CD4-positive, alpha-beta T cell treated with Interleukin-2 at 100 ng/mL for 4 hours (primary cell): ENCODE measurements at places on chromosomes 16 and 17.

DNA sequence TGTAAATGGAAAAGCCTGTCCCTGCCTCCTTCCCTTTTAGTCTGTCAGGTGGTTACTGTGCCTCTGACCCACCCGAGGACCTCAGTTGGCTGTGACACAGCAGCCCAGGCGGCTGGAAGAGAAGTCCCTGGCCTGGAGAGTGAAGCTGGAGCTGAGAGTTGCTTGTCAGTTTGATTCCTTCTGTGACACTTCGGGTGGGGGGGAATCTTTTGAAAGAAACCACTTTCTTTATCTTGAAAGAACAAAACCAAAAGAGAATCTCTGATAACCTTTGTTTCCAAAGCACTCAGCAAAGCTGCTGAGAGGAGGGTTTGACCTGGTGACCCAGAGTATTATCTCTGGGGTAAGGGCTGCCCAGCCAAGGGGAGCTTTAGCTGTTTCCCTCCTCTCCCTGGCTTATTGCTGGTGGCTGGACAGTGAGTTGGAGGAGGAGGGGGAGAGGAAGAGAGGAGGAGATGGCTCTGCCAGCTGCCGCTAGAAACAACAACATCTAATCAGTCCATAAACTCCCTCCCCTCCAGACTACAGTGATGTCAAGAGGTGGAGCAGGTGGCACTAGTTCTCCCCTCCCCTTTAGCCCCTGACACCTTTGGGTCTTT lies 34.0 kb downstream of the YPEL2 start:
- DNase-seq: peak; percentile 23

- no peak for DNase-seq
These were observed 28.6 kb downstream of the COG7 start for GRCh38 chr16:23424292-23424958.

DNA sequence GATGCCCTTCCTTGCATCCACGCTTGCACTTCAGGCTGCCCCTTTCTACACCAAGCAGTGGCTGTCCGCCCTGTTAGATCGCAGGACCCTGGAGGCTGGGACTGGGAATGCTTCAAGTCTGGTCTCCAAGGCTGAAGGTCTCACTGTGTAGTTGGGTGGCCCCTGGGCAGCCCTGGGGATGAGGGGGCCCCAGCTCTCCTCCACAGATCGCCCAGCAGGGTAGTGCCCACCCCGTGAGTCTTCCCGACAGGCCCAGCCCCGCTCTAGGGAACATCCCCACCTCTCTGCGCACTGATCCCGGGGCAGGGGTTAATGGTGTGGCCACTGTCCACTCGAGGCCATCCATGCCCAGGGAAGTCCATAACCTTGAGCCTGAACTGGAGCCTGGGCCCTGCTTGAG lies 10.3 kb downstream of the ZNF213 start:
- no peak for DNase-seq

GRCh38 chr17:48241770-48242497 lies 134.4 kb downstream of the SNX11 start:
- DNase-seq: no peak

- peak; percentile 31 for DNase-seq
These were observed 858 bp downstream of the MMD start for GRCh38 chr17:55420776-55421178.

GRCh38 chr17:27974531-27975145 lies 67.8 kb upstream of the NLK start:
- no peak for DNase-seq

GRCh38 chr17:77778636-77779489 lies 179.6 kb upstream of the TNRC6C start:
- no peak for DNase-seq

DNA sequence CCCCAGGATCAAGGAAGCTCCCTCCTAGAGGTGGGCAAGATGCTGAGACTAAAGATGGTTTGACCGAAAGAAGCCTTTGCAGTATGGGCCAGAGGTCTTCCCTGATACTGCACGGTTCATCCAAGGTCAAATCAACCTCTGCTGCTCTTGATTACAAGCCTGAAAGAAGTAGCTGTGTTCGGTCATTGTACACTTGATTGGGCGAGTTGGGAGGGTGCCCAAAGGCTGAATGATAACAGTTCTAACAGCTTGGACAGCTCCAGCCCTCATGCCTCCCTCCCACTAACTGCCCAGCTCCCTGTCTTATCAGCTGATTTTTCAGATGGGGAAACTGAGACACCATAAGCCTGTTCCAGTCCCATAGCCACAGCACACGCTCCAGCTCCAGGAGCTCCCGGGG lies 42.8 kb downstream of the ABCC12 start:
- no peak for DNase-seq

- DNase-seq: no peak
These were observed 20.8 kb upstream of the CLEC18C start for GRCh38 chr16:70152578-70153302.

DNA sequence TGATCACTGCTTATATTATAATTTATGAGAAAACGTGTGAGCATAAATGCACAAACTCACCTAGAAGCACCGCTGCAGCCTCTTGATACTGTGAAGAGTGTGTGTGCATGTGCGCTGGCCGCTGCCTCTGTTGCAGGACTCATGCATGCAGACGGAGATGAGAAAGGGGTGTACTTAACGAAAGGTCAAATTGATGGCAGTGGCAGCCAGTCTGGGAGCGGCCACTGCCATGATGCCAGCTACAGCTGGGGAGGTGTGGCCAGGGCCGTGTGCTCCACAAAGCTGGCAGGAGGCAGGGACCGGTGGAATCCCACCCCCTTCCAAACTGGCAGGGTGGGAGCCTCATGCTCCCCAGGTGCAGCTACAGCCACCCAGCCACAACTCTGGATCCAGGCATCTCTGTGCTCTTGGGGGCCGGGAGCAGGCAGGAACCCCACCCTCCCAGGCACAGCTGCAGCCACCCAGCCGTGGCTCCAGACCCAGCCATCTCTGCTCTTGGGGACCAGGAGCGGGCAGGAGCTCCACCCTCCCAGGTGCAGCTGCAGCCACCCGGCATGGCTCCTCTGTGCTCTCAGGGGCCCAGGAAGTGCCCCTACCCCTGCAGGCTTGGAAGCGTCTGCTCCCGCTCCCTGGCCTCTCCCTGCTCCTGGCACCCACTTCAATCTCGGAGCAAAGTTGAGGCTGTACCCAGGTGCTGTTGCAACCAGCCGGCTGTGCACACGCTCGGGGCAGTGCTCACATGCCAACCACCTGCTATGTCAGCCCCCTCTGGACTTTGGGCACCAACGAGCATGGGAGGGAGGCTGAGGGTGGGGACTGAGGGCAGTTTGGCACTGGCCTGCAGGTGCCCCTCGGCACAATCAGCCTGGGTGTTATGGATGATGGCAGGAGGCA lies 77.5 kb upstream of the CHMP6 start:
- no peak for DNase-seq

- no peak for DNase-seq
These were observed 49.2 kb downstream of the NOS2 start for GRCh38 chr17:27751166-27751565.

DNA sequence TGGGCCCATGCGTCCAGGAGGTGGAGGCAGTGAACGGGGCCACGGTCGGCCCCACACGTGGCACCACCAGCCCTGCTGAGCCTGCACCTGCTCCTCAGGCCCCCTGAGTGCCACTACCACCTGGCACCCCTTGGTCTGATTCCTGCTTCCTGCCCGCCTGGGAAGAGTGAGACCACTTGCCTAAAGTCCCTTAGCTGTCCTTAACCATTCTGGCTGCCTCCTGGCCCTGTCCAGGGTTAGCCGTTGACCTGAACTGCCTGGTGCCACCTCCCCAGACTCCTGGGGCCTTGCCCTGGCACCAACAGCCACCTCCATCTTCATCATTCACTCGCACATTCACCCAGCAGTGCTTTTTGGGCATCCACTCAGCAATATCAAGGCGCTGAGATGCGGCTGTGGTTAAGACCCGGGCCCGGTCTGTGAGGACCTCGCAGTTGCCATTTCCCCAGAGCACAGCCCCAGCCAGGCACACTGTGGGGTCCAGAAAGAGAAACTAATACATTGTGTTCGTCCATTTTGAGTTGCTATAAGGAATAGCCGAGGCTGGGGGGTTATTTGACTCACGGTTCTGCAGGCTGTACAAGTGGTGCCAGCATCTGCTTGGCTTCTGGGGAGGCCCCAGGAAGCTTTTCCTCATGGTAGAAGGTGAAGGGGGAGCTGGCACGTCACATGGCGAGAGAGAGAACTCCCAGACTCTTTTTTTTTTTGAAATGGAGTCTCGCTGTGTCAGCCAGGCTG lies 318.4 kb downstream of the SEC14L1 start:
- DNase-seq: no peak

DNA sequence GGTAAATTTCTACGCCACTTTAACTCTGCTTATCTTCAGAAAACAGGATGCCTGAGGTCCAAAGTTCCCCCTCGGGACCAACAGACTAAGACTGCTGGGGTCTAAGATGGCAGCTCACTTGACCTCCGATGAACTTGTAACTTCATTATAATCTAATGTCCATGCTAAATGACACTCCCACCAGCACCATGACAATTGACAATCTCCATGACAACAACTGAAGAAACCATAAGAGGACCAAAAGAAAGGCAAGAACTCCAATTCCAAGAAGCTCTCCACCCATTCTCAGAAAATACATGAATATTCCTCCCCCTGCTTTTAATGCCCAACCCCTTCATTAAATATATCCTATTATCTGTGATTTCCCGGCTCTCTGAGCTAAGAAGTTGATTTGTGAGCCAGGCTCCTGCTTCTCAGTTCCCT lies 7.5 kb downstream of the CCL4 start:
- DNase-seq: no peak

DNA sequence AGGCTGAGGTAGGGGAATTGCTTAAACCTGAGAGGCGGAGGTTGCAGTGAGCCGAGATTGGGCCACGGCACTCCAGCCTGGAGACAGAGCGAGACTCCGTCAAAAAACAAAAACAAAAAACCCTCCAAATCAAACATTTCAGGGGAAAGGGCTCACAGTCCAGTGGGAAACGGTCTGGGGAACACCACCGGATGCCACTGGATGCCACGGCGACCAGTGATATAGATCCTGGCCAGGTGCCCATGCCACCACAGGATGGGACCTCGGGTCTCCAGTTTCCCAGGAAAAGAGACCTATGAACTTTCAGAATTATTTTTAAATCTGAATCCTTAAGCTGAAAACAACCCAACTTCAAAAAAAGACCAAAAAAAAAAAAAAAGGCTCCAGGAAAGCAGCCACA lies 12.3 kb downstream of the CEP131 start:
- DNase-seq: no peak

DNA sequence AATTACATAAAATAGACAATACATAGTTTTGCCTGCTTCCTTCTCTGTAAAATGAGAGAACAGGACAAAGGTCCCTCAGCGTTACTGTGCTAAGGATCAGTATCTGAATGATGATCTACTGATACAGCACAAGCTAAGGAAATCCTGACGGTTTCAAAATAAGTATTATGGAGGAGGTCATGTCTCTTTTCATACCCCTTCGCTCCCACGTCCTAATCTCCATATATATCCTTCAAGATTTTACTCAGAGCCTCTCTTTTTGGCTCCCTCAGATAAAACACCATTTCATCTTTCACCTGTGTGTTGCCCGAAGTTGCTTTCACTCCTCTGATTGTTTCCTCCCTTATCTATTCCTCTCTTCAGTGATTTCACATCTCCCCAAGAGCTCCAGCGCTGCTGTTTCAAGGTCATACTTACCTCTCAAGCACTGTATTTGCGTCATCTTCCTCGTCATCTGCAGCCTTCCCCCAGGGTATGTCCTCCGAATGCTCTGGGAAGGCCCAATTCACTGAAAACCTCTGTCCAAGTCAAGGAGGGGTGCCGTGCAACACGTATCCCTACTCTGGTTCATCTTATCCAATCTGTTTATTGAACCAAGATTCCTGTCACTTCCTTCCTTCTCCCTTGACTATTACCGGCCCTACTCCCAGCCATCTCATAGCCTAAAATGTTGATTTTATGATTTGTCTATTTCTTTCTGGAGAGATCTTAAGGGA lies 1.2 kb upstream of the BLTP2 start:
- no peak for DNase-seq

GRCh38 chr17:48800626-48801217 lies 16.3 kb downstream of the TTLL6 start:
- no peak for DNase-seq

- DNase-seq: no peak
These were observed 5.4 kb upstream of the CYLD start for GRCh38 chr16:50736448-50736847.

GRCh38 chr17:31256936-31257335 lies 40.1 kb downstream of the OMG start:
- no peak for DNase-seq

GRCh38 chr16:53566552-53567245 lies 63.7 kb upstream of the AKTIP start:
- no peak for DNase-seq

- DNase-seq: no peak
These were observed 358.8 kb downstream of the C16orf95 start for GRCh38 chr16:86958423-86958822.

- peak; percentile 87 for DNase-seq
These were observed 13.5 kb downstream of the SPHK1 start for GRCh38 chr17:76397687-76398522.

DNA sequence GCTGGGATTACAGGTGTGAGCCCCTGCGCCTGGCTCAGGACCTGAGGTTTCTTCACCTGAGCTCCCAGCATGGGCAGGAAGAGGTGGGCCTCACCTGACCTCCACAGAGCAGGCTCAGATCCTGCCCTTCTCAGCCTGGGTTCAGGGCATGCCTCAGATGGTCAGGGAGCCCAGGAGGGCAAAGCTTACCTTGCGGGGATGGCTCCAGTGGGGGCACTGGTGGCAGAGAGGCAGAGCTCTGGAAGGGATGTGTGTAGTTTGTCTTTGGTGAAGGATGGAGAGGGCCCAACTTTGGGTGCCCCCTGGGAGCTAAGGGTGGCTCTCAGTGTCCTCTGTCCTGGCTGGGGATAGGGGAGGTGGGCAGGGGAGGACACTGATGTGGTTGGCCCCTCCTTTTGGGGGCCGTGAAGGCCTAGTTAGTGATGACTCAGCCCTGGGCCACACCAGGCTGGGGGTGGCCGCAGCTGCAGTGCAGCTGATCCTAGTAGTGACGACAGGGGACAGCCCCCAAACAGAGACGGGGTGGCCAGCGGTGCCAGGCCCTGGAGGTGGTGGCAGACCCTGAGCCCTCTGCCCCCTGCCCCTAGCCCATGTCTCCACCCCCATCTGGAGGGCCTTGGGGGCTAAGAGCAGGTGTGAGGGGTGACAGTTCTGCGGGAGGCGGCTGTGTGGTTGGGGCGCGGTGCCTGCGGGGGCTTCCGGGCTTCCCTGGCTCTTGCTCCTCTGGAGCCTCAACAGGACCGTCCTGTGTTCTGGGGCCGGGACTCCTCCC lies 5.8 kb downstream of the NHERF2 start:
- no peak for DNase-seq

GRCh38 chr17:48391444-48391843 lies 38.6 kb downstream of the SKAP1 start:
- DNase-seq: no peak

- no peak for DNase-seq
These were observed 601 bp downstream of the JMJD8 start for GRCh38 chr16:683396-684070.

GRCh38 chr17:82200743-82201497 lies 11.7 kb downstream of the CCDC57 start:
- peak; percentile 73 for DNase-seq

- DNase-seq: no peak
These were observed 11.3 kb upstream of the GSE1 start for GRCh38 chr16:85601730-85602401.

DNA sequence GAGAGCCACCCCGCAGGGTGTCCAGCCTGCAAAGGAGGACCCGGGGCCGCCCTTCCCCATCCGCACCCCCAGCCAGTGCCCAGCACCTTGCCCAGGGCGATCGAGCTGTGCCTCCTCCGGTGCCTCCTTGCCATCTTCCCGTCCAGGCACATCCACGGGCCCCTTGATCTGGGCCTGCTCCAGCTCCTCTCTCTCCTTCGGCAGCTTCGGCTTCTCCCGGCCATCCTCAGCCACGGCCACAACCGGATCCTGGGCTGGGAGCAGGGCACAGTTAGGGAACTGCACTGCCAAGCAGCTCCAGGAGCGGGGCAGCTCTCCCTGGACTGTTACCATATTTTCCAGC lies 13.8 kb downstream of the NDUFAF8 start:
- no peak for DNase-seq
